ENCODE measurements at places on chromosomes 7 and 10. TPM values are rescaled to one million over a fixed set of nuclear protein-coding genes. Genes with fewer than 3 reads are reported as not detected.

GRCh38 chr10:22278441-22278782 is 37.8 kb upstream of the COMMD3 start:
- H3K27ac ChIP-seq = no peak overlapping the region
- H3K36me3 ChIP-seq = no peaks in the 10 kb centered on the region
- H3K27me3 ChIP-seq = peaks cover 13% of the 10 kb centered on the region
- H3K4me1 ChIP-seq = no peaks in the 10 kb centered on the region

- no peaks in the 10 kb centered on the region for H3K27me3 ChIP-seq
- no peak overlapping the region for H3K27ac ChIP-seq
- H3K36me3 ChIP-seq = no peaks in the 10 kb centered on the region
- no peaks in the 10 kb centered on the region for H3K4me1 ChIP-seq
- no peak overlapping the region for H3K4me3 ChIP-seq
Observed at GRCh38 chr10:71659111-71659634, 60.4 kb downstream of the C10orf105 start.

GRCh38 chr10:17701301-17701700 is 50.7 kb upstream of the TMEM236 start:
- peaks cover 28% of the 10 kb centered on the region for H3K36me3 ChIP-seq
- no peak for DNase-seq
- H3K27me3 ChIP-seq = no peaks in the 10 kb centered on the region

- peak; percentile 25 for DNase-seq
- H3K4me1 ChIP-seq = no peaks in the 10 kb centered on the region
- no peaks in the 10 kb centered on the region for H3K36me3 ChIP-seq
Observed at GRCh38 chr7:101669307-101669706, 40.2 kb upstream of the MYL10 start.

DNA sequence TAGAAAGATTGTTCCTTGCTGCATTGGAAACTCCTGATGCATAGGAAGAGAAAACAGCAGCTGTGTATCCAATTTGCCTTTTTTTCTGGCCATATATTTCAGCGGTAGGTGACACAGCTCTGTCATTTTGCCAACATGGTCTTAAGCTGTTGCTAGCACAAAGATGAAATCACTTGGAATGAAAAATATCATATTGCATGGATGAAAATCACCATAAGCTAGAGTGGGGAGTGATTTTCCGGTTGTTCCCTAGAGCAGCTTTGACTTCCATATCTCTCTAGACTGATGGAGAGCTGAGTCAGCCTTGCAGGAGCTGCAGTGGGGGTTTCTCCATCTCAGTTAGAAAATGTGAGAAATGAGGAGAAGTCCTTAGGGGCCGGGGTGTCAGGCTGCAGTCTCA is 38.3 kb upstream of the BTBD16 start:
- no peak overlapping the region for H3K27ac ChIP-seq
- no peak overlapping the region for H3K4me3 ChIP-seq
- no peaks in the 10 kb centered on the region for H3K27me3 ChIP-seq
- H3K4me1 ChIP-seq = no peaks in the 10 kb centered on the region
- no peak for DNase-seq

- H3K27ac ChIP-seq = no peak overlapping the region
- H3K36me3 ChIP-seq = no peaks in the 10 kb centered on the region
- H3K27me3 ChIP-seq = no peaks in the 10 kb centered on the region
- peaks cover 41% of the 10 kb centered on the region for H3K4me1 ChIP-seq
- DNase-seq = no peak
Observed at GRCh38 chr7:43763183-43763582, 4.7 kb downstream of the BLVRA start.

DNA sequence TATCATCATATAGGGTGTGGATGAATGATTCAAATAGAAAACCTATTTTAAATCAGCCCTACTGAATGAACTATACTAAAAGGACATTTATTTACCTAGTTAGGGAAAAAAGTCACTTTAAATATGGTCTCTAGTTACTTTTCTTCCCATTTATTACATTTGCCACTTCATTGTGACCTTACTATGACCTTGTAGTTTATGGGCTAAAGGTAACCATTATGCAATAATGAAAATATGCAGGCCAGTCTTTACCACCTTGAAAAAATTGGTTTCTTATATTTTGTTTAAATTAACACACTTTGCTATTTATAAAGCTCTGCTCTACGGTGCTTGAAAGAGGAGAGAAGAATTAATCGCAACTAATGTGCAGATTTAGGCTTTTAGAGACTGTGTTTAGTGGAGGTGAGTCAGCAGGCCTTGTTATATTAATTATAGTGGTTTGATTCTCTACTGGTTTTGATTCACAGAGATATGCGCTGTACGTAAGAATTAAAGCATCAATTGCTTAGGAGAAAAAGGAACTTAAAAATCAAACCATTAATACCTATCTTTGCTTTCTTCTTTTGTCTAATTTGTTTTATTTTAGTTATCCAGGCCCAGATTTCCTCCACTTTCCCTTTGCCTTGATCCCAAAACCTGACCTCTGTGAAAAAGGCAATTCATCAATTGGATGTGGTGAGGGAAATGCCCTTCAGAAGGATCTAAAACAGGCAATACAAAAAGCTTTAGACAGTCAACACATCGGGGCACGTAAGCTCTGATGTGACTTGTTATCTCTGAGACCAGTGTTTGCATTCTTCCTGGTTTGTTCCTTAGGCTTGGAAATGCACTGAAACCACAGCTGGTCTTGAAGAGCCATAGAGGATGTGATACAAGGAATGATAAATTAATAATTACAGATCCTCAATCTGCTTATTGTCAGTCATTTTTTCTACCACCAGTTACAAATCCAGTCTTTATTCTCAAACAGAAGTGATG is 141.2 kb upstream of the HDAC9 start:
- no peaks in the 10 kb centered on the region for H3K27me3 ChIP-seq
- H3K4me3 ChIP-seq = no peak overlapping the region
- no peak overlapping the region for H3K27ac ChIP-seq
- no peak for DNase-seq

DNA sequence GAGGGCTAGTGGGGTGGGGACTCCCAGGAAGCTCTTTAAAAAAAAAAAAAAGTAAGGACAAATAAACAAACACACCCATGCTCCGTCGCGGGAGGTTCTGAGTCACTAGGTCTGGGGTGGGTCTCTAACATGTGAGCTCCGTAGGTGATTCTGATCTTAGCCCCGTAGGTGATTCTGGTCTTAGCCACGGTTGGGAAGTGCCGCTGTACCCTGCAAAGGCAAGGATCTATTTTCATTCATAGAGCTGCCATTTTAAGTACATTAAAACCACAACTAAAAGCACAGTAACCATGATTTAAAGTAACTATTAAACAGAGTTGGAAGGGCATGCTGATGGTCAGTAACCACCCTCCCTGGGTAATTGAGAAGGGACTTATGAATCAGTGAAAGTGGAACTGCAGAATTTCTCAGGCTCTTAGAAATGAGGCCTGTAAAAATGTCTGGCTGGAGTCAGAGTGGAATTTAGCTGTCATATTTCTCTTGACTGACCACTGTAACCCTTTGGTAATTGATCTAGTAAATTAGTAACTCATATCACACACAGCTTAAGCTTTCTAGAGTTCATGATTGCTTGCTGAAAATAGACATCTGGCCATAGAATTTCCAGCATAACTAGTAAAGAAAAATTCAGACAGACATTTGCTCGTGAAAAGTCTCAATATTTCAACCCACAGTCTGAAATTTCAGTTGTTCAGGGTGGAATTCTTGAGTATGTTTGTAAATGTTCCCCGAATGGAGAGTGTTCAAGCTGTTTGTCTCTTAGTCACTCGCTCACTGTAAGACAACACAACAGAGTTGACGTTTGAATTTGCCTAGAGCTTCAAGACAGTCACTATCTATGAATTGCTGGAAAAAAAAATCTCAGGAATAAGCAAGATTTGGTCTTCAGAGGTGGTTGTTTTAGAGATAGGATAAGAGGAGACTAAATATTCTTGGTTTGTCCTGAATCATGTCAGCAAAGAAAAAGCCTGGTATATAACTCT is 34.2 kb upstream of the TCF7L2 start:
- peaks cover 3% of the 10 kb centered on the region for H3K27me3 ChIP-seq
- DNase-seq = no peak
- H3K4me1 ChIP-seq = no peaks in the 10 kb centered on the region
- no peak overlapping the region for H3K27ac ChIP-seq
- no peak overlapping the region for H3K4me3 ChIP-seq

GRCh38 chr10:52586710-52587109 is 185.9 kb downstream of the MBL2 start:
- no peaks in the 10 kb centered on the region for H3K27me3 ChIP-seq
- no peak for DNase-seq
- H3K4me3 ChIP-seq = no peak overlapping the region
- no peaks in the 10 kb centered on the region for H3K4me1 ChIP-seq
- H3K36me3 ChIP-seq = no peaks in the 10 kb centered on the region
- no peak overlapping the region for H3K27ac ChIP-seq

DNA sequence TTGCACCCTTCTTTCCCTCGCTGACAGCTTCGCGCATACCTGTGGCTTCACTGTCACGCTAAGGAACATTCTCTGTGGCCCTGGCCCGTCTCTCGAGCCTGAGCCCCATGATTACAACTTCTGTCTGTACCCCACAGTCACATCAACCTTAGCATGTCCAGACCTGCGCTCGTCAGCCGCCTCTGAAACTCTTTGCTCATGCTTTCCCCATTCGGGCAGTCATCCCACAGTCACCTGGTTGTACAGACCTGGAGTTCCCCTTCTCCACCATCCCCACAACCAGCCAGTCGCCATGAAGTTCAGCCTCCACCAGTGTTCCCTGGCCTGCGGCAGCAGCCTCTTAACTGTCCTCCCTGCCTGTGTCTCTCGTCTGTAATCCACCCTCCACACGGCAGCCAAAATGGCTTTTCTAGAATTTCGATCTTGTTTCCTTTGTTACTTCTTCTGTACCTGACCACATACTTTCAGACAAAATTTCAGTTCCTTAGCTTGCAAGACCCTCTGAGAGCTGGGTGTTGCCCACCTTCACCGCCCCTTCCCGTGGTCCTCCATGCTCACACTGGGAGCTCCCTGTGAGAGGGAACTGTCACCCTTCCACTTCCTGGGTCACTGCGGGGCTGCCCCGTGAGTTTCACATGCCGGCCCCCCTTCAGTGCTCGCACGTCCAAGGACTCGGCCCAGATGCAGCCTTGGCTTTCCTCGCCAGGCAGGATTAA is 229.2 kb downstream of the CELF2 start:
- H3K27me3 ChIP-seq = no peaks in the 10 kb centered on the region
- H3K4me1 ChIP-seq = peaks cover 43% of the 10 kb centered on the region
- H3K4me3 ChIP-seq = no peak overlapping the region
- no peak for DNase-seq

DNA sequence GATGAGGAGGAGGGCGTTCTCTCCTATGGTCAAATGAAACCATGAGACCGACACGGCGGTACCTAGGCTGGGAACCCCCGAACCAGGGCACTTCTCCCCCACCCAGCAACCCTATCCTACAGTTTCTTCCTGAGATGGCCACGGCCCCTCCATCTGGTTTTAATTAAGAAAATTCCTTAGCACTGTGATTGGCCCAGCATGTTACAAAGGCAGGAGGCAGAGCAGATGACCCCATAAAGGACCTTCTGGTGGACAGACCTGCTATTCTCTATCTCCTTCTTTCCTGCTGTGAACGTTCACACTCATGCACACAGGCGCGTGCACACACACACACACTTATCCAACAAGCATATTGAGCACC is 129.4 kb downstream of the RGS10 start:
- DNase-seq = no peak
- no peak overlapping the region for H3K27ac ChIP-seq
- H3K4me1 ChIP-seq = no peaks in the 10 kb centered on the region
- H3K27me3 ChIP-seq = no peaks in the 10 kb centered on the region
- H3K4me3 ChIP-seq = no peak overlapping the region

- H3K4me3 ChIP-seq = no peak overlapping the region
- H3K27me3 ChIP-seq = no peaks in the 10 kb centered on the region
- peak overlapping the region; percentile 90 for H3K27ac ChIP-seq
- peaks cover 33% of the 10 kb centered on the region for H3K36me3 ChIP-seq
Observed at GRCh38 chr7:152145853-152146466, 120.5 kb downstream of the GALNT11 start.

Gene GATAD1
- total RNA-seq = 19.4 TPM

DNA sequence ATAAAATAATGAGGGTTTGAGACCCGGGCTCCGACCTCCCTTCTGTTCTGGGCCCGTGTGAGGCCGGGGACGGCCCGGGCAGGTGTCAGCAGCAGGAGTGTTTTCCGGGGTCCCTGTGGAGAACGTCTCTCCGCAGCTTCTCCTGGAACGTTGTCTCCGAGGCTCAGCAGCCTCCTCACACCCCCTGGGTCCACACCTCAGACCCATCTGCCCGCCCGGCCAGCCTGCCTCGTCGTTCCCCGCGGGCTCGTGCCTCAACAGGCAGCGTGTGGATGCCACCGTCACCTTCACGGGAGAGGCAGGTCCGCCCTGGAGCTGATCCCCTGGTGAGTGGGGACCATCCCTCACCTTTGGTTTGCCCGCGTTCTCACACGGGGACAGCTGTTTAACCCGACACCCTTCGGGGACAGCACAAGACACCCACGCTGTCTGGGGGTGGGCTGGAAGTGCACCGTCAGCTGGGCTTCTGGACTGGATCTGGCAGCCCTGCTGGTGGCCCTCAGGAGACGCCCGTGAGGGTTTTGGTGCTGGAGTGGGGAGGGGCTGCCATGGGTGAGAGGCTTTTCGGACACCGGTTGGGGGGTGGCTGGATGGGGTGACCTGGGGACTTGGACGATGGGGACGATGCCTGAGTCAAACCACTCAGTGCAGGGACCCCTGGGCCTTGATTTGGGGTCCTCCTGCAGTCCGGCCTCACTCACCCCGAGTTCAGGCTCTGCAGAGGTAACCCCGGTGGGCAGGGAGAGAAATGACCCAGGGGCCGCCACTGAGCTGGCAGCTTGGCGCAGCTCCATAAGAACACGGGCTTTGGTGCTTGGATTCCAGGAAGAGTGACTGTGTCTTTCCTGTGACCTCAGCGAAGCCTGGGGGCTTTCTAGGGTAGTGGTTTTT is 131.7 kb downstream of the DNAJB6 start:
- H3K4me1 ChIP-seq = peaks cover 26% of the 10 kb centered on the region
- H3K27ac ChIP-seq = no peak overlapping the region
- no peak overlapping the region for H3K4me3 ChIP-seq
- no peak for DNase-seq
- no peaks in the 10 kb centered on the region for H3K27me3 ChIP-seq

GRCh38 chr10:101397140-101397539 is 43.2 kb downstream of the BTRC start:
- DNase-seq = peak; percentile 30
- H3K27ac ChIP-seq = no peak overlapping the region
- no peaks in the 10 kb centered on the region for H3K36me3 ChIP-seq
- H3K27me3 ChIP-seq = no peaks in the 10 kb centered on the region
- peaks cover 16% of the 10 kb centered on the region for H3K4me1 ChIP-seq

Gene JAKMIP3
- 0.77 TPM for total RNA-seq

- H3K4me1 ChIP-seq = no peaks in the 10 kb centered on the region
- DNase-seq = no peak
- H3K36me3 ChIP-seq = no peaks in the 10 kb centered on the region
- H3K27ac ChIP-seq = no peak overlapping the region
- no peak overlapping the region for H3K4me3 ChIP-seq
Observed at GRCh38 chr10:130559547-130559880, 423.3 kb downstream of the GLRX3 start.

Data from activated CD4-positive, alpha-beta memory T cell treated with anti-CD3 and anti-CD28 coated beads for 36 hours (primary cell).